ENCODE measurements at places on chromosomes 5 and 9.

DNA sequence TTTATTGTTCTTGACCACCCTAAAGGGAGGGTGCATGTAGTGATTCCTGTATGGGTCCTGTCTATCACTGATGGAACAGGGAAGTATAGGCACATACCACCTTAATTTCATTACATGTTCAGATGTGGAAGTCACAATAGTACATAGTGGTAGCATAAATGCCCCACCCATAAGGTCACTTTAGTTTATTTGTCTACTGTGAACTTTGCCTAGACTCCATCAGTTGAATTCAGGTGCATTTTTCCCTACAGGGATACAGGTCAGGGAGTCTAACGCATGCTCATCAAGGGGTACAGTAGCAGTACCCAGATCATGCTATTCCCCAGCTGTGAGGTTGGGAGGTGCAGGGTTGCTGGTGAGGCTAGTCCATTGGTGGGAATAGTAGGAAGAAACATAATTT is 175.0 kb downstream of the MEF2C start:
- DNase-seq, result no peak

DNA sequence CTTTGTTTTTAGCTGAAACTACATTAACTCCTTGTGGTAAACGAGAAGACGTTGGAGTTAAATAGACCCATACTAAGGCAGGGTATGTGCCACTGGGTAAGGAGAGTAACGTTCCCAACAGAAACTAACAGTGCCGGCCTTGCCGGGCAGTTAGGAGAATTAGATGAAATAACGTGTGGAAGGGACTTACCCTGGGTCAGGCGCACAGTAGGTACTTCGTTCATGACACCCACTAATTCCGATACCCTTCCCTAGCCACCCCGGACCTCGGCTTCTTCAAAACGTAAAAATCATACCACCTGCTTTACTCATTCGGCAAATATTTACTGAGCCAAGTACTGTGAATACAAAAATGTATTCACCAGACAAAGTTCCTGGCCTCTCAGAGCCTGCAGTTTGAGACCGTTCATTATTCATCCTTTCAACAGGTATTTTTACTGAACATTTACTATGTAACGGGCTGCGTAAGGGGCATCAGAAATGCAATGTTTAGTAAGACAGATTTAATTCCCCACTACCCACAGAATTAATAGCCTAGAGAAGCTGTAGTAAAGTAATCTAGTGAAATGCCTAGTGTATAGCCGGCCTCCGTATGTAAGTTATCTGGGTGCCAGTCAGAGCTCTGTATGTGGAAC is 3.2 kb upstream of the SMIM23 start:
- no peak for DNase-seq

- DNase-seq, result peak; percentile 19
Measured at GRCh38 chr5:73902327-73903051, 276.5 kb downstream of the ARHGEF28 start.

- DNase-seq, result no peak
Measured at GRCh38 chr9:34587271-34587670, 2.3 kb downstream of the CNTFR start.
